ENCODE measurements at places on chromosomes 2 and 18. TPM values are rescaled to one million over a fixed set of nuclear protein-coding genes. Genes with fewer than 3 reads are reported as not detected.

SP140 gene
- 27.5 TPM for total RNA-seq

ANKRD30B gene
- total RNA-seq = not detected

MXD1 gene
- total RNA-seq = 14.3 TPM

DNA sequence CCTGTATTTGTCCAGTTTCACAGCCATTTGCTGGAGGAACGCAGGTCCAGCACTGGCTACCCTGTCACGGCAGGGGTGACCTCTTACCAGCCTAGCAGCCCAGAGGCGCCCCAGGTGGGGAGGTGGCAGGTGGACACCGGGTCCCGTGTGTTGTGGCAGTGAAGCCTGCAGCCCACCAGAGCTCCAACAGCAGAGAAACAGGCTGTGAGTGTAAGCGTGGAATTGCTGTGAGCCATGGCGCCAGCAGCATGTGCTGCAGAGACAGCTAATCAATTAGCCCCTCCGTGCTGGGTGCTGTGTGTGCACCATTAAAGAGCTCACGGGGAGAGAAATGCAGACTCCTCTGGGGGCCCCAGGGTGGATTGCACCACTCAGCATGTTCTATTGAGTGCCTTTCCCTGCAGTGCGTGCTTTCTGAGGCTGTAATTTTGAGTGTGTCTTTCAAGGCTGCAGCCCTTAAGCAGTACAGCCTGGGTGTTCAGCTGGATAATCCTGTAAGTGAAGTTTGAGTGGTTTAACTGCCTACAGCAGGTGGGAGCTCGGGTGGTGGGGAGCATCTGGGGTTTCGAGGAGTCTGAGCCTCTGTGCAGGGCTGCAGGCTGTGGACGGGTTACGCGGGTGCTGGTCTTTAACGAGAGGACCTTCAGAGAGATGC, 15.9 kb downstream of the RTP5 start:
- H3K4me3 ChIP-seq = no peak overlapping the region
- H3K4me1 ChIP-seq = peaks cover 27% of the 10 kb centered on the region
- H3K36me3 ChIP-seq = no peaks in the 10 kb centered on the region
- DNase-seq = no peak
- H3K27me3 ChIP-seq = no peaks in the 10 kb centered on the region

DNA sequence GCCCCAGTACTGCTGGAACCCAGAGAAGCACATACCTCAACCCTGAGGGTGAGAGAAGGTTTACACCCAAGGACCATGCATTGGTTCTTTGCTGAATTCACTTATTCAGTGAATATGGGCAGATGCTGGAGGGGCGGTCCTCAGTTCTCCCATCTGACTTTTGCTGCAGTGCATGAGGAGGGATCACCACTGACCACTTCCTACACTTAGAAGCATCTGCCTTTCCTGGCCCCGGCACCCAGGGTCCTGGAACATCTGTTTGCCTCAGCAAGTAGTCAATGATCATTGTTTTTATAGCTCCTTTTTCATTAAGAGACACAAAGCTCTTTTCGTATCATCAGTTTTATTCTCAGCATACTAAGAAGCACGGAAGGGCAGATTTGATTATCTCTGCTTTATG, 211.4 kb downstream of the SH3RF3 start:
- H3K36me3 ChIP-seq = no peaks in the 10 kb centered on the region
- no peak overlapping the region for H3K27ac ChIP-seq
- no peak overlapping the region for H3K4me3 ChIP-seq
- DNase-seq = no peak
- peaks cover 9% of the 10 kb centered on the region for H3K27me3 ChIP-seq

DNA sequence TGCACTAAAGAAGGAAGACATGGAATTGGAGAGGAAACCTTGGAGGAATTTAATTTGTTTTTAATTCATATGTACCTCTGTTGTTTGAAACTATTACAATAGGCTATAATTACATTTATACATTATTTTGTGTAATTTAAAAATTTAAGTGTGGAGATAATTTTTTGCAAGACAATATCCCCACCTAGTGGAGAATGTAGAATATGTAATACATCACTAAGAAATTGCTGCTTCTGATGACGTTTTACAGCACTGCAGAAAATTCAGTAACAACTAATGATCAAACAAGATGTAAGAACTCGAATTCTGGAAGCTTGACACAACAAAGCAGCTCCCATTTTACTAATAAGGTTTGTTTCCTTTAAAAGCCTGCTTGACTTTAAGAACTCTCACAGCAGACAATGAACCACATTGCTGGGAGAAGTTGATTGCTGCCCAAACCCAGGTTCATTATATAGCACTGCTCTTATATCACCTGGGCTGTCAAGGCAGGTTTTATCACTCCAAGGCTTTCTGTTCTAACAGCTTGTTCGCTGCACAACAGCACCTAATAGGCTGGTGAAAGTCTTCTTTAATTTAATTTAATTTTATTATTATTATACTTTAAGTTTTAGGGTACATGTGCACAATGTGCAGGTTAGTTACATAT, 53.4 kb downstream of the THADA start:
- H3K27me3 ChIP-seq = no peaks in the 10 kb centered on the region
- H3K36me3 ChIP-seq = peaks cover 35% of the 10 kb centered on the region
- H3K4me1 ChIP-seq = peaks cover 9% of the 10 kb centered on the region
- no peak overlapping the region for H3K27ac ChIP-seq

DNA sequence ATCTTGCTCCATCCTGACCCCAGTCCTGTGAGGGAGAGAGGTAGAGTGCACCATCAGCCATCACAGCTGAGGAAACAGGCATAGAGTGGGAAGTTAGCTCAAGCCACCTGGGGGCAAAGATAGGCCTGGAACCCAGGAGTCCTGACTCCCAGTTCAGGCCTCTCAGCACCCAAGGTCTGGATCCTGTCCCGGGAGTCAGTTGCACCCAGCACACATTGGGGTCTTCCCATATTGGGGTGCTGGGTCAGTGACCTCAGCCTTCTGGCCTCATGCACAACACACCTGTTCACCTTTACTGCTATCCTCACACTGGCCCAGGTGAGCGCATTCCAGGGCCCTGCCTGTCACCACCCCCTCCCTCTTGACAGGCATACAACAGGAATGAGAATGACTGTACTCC, 24.7 kb downstream of the ST8SIA5 start:
- H3K4me3 ChIP-seq = no peak overlapping the region
- no peak for DNase-seq
- no peaks in the 10 kb centered on the region for H3K4me1 ChIP-seq
- H3K36me3 ChIP-seq = peaks cover 17% of the 10 kb centered on the region
- H3K27me3 ChIP-seq = peaks cover 15% of the 10 kb centered on the region
- no peak overlapping the region for H3K27ac ChIP-seq

PTPN4 gene
- 124 TPM for total RNA-seq

DNA sequence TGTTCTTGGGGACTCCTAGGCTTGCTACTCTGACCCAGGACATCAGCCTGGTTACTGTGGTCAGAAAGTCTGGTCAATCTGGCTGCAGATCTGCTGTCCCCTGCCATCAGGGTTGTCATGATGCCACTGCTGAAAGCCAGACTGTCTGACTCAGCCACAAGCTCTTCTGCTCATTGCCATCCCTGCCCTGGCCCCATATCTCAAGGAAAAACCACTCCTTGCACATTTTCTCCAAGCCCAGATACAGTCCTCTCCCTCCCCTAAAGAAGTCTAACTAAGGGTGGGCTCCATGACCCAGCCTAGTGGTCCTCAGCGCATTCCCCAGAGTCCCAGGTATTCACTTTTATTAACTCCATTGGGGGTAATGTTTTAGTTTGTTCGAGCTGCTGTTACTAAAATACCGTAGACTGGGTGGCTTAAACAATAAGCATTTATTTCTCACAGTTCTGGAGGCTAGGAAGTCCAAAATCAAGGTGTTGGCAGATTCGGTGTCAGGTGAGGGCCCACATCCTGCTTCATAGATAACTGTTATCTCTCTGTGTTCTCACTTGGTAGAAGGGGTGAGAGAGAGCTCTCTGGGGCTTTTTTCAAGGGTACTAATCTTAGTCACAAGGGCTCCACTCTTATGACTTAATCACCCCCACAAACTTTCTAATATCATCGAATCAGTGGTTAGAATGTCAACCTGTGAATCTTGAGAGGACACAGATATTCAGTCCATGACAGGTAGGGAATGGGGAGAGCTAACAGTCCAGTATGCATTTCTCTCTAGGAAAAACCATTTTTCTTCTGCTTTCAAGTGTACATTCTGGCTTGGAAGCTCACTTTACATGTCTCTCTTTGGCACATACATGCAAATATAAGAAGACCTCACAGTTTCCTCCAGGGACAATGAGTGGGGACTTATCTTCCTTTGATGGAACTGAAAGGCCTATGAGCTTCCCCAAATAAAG, 94.8 kb upstream of the CXCR4 start:
- no peaks in the 10 kb centered on the region for H3K27me3 ChIP-seq
- H3K36me3 ChIP-seq = peaks cover 18% of the 10 kb centered on the region
- peak overlapping the region; percentile 51 for H3K4me3 ChIP-seq
- DNase-seq = no peak
- H3K4me1 ChIP-seq = peaks cover 57% of the 10 kb centered on the region
- peak overlapping the region; percentile 93 for H3K27ac ChIP-seq

DNA sequence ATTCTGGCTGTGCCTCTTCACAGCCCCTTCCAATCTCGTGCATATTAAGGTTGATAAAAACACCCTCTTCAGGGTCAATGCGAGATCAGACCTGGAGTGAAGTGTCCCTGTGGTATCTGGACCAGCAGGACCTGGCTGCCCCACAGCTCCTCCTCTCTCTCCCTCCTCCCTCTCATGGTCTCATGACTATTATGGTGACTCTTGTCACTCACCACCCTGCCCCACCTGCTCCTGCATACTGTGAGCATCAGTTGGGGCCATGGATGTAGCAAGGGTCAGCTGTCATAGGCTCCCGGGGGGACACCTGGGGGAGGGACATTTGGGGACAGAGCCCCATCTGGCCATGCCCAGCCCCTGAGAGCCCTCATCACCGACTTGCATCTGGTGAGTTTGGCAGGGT, 50.2 kb downstream of the ODC1 start:
- peaks cover 61% of the 10 kb centered on the region for H3K4me1 ChIP-seq
- DNase-seq = no peak
- H3K4me3 ChIP-seq = no peak overlapping the region
- H3K27me3 ChIP-seq = no peaks in the 10 kb centered on the region

DNA sequence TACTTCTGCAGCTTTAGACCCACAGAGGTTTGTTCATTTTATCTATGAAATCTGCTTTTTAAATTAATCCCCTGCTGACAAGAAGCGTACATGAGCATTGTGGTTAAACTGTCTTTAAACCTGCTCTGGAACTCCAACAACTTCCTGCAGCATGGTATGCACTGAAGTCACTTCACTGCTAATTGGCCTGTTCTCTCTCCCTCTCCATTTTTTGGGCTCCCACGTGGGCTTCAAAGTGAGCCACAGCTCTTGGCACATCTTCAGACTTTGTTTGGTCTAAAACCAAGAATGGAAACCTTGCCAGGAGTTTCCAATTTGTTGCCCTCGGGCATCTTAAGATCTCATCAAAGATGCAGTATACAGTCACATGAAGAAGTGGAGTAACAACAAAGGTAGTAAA, 311.4 kb downstream of the LRRTM1 start:
- H3K27ac ChIP-seq = no peak overlapping the region
- no peak overlapping the region for H3K4me3 ChIP-seq
- peaks cover 2% of the 10 kb centered on the region for H3K27me3 ChIP-seq

- H3K27me3 ChIP-seq = no peaks in the 10 kb centered on the region
- H3K4me3 ChIP-seq = no peak overlapping the region
- H3K36me3 ChIP-seq = no peaks in the 10 kb centered on the region
- DNase-seq = no peak
These were observed 124.2 kb downstream of the CBLN2 start for GRCh38 chr18:72419914-72420313.

GRCh38 chr2:105712166-105712915, 32.4 kb upstream of the NCK2 start:
- H3K27me3 ChIP-seq = no peaks in the 10 kb centered on the region
- peaks cover 9% of the 10 kb centered on the region for H3K4me1 ChIP-seq
- no peak overlapping the region for H3K27ac ChIP-seq
- no peak for DNase-seq
- no peaks in the 10 kb centered on the region for H3K36me3 ChIP-seq

- peaks cover 36% of the 10 kb centered on the region for H3K36me3 ChIP-seq
- no peak overlapping the region for H3K27ac ChIP-seq
- H3K27me3 ChIP-seq = no peaks in the 10 kb centered on the region
- DNase-seq = no peak
- no peak overlapping the region for H3K4me3 ChIP-seq
These were observed 42.4 kb upstream of the MTIF2 start for GRCh38 chr2:55311444-55311870.

RAD51AP2 gene
- not detected for total RNA-seq

LONRF2 gene
- total RNA-seq = not detected

GRCh38 chr2:137435162-137435561, 529.1 kb upstream of the HNMT start:
- H3K4me1 ChIP-seq = no peaks in the 10 kb centered on the region
- H3K36me3 ChIP-seq = no peaks in the 10 kb centered on the region
- H3K27me3 ChIP-seq = no peaks in the 10 kb centered on the region
- H3K4me3 ChIP-seq = no peak overlapping the region

GRCh38 chr2:147826278-147827087, 18.3 kb upstream of the ACVR2A start:
- no peaks in the 10 kb centered on the region for H3K4me1 ChIP-seq
- H3K4me3 ChIP-seq = no peak overlapping the region
- H3K27ac ChIP-seq = no peak overlapping the region
- DNase-seq = no peak
- H3K36me3 ChIP-seq = no peaks in the 10 kb centered on the region

TBR1 gene
- total RNA-seq = not detected
